Esophagus squamous epithelium (tissue), 5 donors: ENCODE measurements at places on chromosomes 12 and 14. TPM values are rescaled to one million over a fixed set of nuclear protein-coding genes. Genes with fewer than 3 reads are reported as not detected.

Gene NTS
- total RNA-seq = not detected

Gene MIS18BP1
- total RNA-seq = 16.2 TPM

Gene DHRS2
- total RNA-seq = 0.31 TPM

Gene KRT82
- not detected for total RNA-seq

Gene NFE2
- total RNA-seq = 0.15 TPM

Gene NANOG
- 0.26 TPM for total RNA-seq

Gene RFX4
- not detected for total RNA-seq

Gene SLC7A8
- 22.2 TPM for total RNA-seq

Gene REP15
- 0.30 TPM for total RNA-seq

Gene SLC5A8
- under 0.01 TPM for total RNA-seq

Gene MYF6
- not detected for total RNA-seq

Gene CCDC197
- total RNA-seq = not detected

Gene NGB
- not detected for total RNA-seq

Gene KITLG
- total RNA-seq = 33.0 TPM

Gene SLC6A12
- total RNA-seq = not detected

Gene HOXC10
- 0.31 TPM for total RNA-seq

Gene CHST11
- total RNA-seq = 11.6 TPM

Gene ACSS3
- total RNA-seq = 0.35 TPM

Gene MANSC1
- 59.0 TPM for total RNA-seq

Gene HRK
- 0.26 TPM for total RNA-seq

Gene KRT7
- 40.6 TPM for total RNA-seq

Gene PAPOLA
- 140 TPM for total RNA-seq

Gene PRORP
- 40.5 TPM for total RNA-seq

Gene KCNA1
- not detected for total RNA-seq

Gene KSR2
- 0.13 TPM for total RNA-seq

Gene SUDS3
- total RNA-seq = 44.1 TPM

Gene ADAM20
- 0.21 TPM for total RNA-seq

Gene KCNH3
- not detected for total RNA-seq

Gene SLC4A8
- total RNA-seq = 0.12 TPM
